MV-4-11 (cell line): ENCODE measurements at places on chromosomes 3 and 15.
A peak's percentile ranks its signal among the peaks of the same experiment; 100 is the strongest.

- no peak for DNase-seq
Observed at GRCh38 chr3:158354713-158355112, 216.3 kb upstream of the MLF1 start.

- peak; percentile 88 for DNase-seq
Observed at GRCh38 chr15:56820333-56820732, 87.0 kb upstream of the ZNF280D start.

GRCh38 chr3:48186631-48187300, 1.5 kb downstream of the CDC25A start:
- DNase-seq: peak; percentile 7

DNA sequence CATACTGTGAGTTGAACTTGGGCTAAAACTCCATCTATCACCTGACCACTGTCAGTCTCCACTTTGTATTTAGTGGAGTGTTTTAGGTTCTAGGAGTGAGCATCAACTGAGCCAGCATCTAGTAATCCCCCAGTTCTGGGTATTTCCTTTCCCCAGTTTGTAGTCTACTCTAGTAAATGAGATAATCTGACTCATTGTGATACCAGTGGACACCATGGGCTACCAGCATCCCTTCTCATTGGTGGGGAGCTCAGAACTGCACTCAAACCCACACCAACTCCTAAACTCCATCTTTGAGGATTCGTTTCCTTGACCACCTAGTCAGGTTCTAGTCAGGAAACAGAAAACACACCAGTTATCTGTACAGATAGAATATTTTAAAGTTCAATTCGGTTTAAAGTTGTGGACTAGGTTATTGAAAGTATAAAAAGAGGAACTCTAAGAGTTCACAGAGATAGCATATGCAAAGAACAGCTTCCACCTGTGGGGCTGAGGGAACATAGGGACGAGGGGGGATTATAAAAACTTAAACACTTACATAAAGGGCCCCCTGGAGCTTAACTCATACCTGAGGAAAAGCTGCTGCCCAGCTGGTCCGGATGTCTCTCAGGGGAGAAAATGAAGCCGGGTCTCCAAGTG, 36.0 kb downstream of the LEO1 start:
- DNase-seq: peak; percentile 39

DNA sequence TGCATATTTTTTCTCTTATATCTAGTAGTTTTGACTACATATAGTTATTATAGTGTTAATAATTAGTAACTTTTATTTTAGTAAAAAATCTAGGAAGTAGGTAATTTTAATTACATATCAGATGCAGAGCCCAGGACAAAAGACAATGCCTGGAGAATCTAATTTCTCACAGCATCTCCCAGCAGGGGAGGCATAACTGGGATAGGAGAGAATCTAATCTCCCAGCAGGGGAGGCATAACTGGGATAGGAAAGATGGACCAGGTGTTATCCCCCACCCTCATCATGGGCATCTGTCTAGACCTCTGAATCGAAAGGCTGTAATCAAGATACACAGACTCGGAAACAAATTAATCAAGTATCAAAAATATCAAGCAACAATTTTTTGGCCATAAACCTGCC, 58.2 kb downstream of the OSTN start:
- DNase-seq: no peak

DNA sequence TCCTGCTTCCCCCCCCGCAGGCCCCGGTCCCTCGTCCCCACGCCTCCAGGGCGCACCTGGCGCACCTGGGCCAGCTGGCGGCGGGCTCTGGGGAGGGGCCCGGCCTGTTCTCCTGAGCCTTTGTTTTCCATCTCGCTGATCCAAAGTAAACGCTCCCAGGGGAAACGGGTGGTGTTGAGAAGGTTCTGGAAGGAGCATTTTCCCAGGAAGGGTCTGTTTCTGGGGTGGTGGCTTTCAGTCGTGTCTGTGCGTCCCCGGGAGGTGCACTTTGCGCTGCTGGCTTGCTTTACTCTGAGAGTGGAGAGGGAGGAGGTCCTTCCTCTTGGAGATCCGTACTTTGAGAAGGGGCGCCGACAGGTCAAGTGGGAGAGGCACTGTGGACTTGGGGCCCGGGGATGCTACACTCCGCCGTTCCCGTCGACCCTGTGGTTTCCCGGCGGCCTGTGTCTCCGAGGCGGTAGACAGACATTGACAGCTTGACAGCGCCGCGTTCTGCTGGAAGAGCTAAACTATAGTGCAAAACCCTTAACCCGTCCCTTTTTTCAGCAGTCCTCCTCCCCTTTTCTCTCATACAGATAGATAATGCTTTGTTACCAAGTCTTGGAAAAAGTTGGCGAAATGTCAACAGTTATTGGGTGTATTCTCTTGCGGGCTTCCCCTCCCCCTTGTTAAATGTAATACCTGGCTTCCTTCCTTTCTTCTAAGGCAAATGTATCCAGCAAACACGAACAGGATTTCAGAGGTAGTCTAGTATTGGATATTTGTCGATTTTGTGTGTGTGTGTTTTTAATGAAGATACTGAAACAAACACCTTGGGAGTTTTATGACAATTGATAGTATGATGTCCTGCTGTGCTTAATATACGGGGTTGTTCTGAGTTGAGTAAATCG, 6.5 kb downstream of the TPM1 start:
- DNase-seq: peak; percentile 17

GRCh38 chr3:17401912-17402311, 340.5 kb downstream of the TBC1D5 start:
- DNase-seq: no peak

- DNase-seq: peak; percentile 55
Observed at GRCh38 chr3:48338635-48339034, 5.2 kb upstream of the SPINK8 start.

- no peak for DNase-seq
Observed at GRCh38 chr3:46929324-46929723, 47.2 kb downstream of the CCDC12 start.

DNA sequence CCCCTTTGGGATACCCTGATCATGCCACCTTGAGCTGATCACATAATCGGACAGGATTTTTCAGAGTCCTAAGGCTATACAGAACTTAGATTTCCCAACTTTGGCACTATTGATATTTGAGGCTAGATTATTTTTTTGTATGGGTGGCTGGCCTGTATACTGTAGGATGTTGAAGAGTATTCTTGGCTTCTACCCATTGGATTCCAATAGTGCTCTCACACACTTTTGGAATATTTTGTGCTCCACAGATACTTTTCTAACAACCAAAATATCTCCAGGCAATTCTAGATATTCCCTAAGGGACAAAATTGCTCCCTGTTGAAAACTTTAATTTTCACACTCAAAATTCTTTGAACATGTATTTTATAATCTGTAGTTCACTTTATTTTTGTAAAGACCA, 125.1 kb downstream of the ABI3BP start:
- no peak for DNase-seq

DNA sequence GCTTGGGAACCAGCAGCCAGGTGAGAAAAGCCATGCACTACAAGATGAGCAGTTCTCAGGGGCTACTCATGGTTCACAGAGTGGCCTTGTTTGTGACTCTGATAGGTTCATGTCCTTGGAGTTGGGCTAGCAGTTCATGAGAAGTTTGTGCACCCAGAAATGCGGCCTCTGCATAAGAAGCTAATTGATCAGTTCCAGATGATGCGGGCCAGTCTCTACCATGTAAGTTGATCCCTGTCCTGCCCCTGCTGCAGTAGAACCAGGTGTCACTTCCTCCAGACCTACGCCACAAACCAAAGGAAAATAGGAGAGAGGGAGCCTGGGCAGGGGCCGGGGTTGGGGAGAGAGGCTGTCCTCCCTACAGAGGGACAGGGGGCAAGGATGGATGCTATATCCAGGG, 27.2 kb upstream of the MANF start:
- DNase-seq: no peak

DNA sequence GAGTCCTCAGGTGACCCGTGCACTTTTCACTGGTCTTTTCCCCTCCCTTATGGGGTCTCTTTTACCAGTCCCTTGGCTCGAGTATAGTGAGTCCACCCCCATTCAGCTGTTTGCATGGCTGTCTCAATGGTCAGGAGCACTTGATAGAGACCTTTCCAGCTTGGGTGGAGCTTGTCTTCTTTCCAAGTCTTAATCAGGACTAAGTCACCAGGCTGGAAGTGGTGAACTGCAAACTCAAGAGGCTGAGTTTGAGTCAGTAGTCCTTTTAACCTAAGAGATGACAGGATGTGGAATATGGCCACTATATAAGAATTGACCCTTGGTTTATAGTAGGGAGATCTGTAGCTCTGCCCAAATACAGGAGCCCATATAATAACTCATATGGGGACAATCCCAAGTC, 279.7 kb downstream of the PYDC2 start:
- DNase-seq: no peak

DNA sequence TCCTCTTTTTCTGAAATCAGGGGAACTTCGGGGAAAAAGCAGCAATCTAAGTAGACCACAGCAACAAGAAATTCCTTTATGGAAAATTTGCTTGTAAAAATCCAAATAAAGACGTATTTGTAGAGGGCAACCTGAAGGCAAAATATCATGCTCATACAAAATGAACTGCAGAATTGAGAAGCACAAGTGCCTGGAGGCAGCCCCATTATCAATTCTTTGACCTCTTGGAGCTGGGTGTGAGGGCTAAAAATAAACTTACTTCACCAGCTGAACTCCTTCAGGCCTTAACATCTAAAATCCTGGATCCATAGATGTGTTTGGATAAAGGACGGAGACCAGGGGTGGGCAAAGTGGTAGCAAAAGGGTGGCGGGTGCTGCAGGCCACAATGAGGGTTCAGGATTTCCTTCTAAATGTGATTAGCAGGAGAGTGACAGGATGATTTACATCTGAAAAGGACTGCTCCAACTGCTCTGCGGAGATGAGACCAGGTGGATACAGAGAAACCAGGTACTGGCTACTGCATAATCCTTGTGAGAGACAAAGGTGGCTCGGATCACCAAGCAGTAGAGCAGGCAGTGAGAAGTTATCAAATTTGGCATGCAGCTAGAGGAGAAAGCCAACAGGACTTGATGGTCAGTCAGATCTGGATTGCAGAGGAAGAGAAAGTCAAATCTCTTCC, 81.7 kb upstream of the TJP1 start:
- no peak for DNase-seq

DNA sequence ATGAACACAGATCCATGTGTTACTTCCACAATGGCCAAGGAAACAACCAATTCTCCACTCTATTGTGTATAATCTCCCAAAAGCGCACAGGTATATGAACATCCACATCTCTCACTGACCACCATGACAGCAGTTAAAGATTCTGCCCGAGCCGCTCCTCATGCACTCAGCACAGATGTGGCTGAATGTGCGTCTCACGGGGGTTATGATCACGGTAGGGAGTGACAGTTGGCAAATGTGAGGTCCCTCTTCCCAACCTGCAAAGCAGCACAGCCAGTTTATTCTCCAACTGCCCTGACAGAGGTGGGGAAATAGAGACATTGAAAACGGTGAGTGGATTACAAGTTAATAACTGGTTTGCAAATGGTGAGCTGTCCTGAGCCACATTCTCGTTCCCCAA, 17.6 kb downstream of the FOXP1 start:
- DNase-seq: no peak

DNA sequence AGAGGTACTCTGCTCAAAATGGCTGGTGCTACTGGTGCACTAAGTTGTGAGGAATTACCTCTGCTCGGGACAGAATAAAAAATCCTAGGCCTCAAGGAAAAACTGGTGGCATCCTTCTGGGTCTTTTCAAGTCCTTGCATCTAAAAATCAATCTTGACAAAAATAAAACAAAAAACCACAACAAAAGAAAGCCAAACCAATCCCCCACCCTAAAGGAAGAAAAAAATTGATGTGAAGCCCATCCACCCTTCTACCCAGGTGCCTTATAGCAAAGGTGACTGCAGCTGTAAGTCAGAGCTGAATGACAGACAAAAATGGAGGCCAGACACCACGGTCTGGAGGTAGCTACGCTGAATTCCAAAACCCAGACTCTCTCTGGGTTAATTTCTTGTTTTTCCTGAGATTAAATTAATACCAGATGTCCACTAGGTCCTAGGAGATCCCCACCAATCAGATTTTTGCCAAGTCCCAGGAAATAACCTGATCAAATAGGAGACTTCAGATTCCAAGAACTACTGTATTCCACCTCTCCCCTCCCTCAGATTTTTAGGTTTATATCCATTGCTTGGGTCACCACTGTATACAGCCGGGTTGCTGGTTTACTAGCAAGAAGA, 33.5 kb downstream of the ABCC5 start:
- no peak for DNase-seq

DNA sequence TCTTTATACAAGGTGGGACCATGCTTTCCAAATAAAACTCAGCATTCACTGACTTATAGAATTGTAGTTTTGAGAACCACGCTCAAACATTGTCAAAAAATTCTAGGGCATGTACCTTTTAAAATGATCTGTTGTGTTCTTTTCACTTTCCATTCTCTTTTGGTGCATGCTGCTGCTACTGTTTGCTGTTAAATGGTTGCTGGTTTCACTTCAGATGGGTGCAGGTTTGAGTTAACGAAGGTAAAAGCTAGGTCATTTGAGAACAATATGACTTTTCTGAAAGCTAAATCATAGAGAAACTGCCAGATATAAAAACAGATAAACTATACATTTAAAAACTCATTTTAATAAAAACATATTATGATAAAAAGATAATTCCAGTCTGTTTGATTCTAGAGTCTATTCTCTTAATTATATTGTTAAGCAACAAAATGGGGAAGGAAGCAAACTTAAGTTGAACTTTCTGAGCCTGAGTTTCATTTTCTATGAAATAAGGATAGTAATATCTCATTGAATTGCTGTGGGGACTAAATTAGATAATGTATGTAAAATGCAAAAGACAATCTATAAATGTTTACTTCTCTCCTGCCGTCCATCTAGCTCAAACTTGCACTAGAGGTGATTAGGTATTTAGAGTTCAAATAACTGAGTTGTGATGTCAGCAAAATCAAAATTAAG, 82.4 kb downstream of the OXSM start:
- peak; percentile 76 for DNase-seq

GRCh38 chr3:3443482-3443881, 264.0 kb upstream of the CRBN start:
- peak; percentile 36 for DNase-seq

GRCh38 chr3:39150803-39151631, 2.4 kb downstream of the CSRNP1 start:
- peak; percentile 15 for DNase-seq

DNA sequence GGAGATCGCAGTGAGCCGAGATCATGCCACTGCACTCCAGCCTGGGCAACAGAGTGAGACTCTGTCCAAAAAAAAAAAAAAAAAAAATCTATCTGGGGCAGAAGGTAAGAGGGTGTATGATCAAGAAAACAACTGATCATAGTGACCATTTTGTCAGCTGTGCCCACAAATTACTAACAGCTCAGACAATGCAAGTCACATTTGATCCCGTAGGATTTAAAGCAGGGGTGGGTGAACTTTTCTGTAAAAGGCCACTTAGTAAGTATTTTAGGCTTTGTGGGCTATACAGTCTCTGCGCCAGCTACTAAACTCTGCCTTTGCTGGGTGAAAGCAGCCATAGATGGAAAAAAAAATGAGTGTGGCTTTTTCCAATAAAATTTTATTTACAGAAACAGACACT, 57.6 kb upstream of the ABI3BP start:
- no peak for DNase-seq

- no peak for DNase-seq
Observed at GRCh38 chr3:195096484-195097330, 174.3 kb downstream of the XXYLT1 start.

- DNase-seq: no peak
Observed at GRCh38 chr3:43076857-43077256, 29.0 kb downstream of the POMGNT2 start.
